ENCODE measurements at places on chromosomes 4 and X.

DNA sequence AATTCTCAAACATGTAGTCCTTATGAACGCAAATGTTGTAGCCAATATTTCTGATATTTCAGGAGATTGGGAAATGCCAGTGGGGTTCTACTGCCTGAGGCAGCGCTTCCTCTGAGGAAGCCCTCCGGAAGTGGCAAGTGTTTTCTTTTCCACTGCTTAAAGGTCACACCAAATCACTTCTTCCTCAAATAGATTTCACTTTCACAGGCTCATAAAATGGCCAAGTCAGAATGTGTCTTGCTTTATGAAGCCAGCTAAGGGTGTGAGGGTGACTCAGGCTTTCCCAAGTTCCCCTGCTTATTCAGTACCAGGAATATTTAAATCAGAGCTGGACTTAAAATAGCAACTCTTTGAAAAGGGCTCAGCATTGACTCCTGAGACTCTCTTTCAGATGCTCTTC lies 514.2 kb upstream of the DIPK2B start:
- DNase-seq = no peak

- no peak for DNase-seq
Observed at GRCh38 chr4:26248647-26249046, 72.2 kb upstream of the RBPJ start.

DNA sequence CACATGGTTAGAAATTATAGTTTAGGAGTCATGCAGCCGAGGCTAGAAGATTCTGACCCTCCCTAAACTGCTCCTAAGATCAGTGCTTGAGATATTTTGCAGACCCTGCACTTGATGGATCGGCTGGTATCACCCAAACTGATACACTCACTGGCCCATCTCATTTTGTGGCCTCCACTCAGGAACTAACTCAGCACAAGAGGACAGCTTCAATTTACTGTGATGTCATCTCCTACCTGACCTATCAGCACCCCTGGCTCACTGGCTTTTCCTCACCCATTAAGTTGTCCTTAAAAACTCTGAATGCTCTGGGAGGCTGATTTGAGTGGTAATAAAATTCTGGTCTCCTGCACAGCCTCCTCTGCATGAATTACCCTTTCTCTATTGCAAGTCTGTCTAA lies 450.9 kb downstream of the PCDH10 start:
- no peak for DNase-seq

GRCh38 chr4:139817657-139818452 lies 152.2 kb downstream of the MGST2 start:
- no peak for DNase-seq

- no peak for DNase-seq
Observed at GRCh38 chr4:186724864-186725468, 1.3 kb upstream of the FAT1 start.

DNA sequence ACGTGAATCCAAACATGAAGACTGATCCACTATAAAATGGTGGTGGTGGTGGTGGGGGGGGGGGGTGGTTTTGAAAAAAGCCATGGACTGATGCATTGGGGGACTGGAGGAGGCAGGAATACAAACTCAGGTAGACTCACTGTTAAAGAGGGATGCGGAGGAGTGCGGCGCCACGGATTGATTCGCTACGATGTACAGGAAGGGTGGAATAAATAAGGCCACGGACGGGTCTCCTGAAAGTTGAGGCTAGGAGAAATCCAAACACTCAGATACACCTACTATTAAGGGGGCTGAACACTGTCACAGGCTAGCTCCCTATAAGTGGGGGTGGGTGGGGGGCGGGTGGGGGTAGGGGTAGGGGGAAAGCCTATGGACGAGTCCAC lies 591 bp downstream of the ELK1 start:
- no peak for DNase-seq

GRCh38 chrX:65587616-65588526 lies 53.3 kb upstream of the LAS1L start:
- DNase-seq = no peak

DNA sequence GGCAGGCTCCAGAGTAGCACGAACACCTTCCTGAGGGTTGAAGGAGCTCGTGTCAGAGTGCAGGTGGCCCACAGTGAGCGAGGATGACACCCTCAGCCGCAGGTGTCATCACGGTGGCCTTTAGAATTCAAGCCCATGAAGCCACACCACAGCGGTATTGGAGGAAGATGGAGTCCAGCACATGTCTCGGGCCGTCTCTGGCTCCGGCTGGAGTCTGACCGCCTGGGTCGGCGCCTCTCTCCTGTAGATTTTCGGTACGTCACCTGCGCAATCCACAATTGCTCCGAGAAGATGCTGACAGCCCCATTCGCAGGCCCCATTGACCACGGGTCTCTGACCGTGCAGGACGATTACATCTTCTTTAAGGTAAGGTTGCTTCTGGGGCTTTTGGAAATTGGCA lies 229.4 kb upstream of the PSAPL1 start:
- DNase-seq = no peak

- no peak for DNase-seq
Observed at GRCh38 chrX:133868682-133869081, 116.7 kb downstream of the GPC3 start.

DNA sequence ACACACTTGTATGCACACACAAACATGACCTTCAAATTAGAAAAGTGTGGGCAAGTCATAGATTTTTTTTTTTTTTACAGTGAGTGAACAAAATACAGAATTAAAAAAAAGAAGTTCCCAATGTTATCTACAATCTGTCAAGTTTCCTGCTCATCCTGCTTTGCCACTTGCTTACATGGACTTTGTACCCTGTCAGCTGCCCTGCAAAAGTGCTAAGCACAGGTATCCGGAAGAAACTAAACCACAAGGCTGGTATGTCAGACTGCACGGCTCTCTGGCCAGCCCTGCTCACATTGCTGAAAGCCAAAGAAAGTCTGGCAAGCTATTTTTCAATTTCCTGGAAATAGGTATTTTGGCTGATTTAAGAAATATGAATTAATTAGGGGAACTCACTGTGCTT lies 38.9 kb upstream of the BCLAF3 start:
- no peak for DNase-seq

- DNase-seq = no peak
Observed at GRCh38 chr4:134650461-134650860, 448.9 kb upstream of the PABPC4L start.

DNA sequence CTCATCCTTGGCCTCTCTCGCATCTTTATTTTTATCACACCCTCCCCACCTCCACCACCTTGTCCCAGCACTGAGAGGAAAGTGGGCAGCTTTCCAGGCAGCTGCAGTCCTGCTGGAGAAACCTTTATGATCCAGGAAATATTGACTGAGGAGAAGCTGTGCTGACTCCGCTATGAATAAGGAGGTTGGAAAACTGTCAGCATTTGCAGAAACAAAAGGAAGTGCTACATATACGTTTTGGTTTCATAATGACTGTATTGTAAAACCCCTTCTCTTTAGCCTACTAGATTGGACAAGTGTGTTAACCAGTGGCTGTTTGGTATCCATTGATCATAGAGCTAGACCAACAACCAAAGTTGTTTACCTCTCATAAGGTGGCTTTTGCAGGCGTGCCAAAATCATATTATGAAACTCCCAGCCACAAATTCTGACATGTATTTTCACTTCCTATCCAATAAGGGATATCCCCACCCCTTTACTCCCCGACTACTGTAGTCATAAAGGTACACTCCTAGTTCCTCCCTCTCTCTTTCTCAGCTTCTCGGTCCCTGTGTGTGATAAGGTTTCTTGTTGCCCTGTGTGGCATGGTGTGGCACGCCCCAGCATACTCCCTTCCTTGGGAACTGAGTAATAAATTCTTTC lies 88.4 kb downstream of the GPR143 start:
- no peak for DNase-seq

GRCh38 chr4:19993242-19993641 lies 258.5 kb upstream of the SLIT2 start:
- DNase-seq = no peak

DNA sequence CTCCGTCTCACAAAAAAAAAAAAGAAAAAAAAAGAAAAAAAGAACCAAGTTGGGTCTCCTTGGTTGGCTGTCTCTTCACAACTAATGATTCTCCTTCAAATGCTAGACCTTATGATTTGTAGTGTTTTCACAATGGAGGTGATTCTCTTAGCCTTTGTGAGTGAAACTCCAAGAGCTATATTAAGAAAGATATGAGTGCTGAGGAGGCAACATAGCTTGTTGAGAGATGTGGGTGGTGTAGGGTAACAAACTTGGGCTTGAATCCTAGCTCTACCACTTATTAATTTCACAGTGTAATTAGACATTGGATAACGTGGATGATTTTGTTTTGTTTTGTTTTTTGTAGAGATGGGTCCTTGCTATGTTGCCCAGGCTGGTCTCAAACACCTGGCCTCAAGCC lies 10.4 kb upstream of the SEPTIN11 start:
- no peak for DNase-seq

DNA sequence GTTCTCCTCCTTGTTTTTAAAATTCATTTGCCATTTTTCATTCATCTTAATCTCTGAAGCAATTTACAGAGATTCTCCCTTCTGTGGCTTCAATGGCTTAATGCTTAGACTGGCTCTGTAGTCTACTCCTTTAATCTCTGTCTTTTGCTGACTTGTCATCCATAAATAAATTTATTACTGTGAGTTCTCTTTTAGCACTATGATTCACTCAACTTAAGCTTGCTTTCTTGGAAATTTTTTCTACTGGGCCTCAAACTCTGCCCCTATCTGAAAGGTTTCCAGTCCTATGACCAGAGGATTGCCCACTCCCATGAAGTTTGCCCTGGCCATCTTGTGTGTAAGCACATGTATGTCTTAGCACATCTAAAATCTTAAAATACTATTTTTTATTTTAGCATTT lies 251.1 kb downstream of the DCLK2 start:
- DNase-seq = no peak

GRCh38 chr4:94871644-94872305 lies 114.0 kb downstream of the BMPR1B start:
- DNase-seq = no peak

- no peak for DNase-seq
Observed at GRCh38 chr4:152340818-152341217, 195.1 kb downstream of the FBXW7 start.

GRCh38 chr4:71303850-71304249 lies 35.0 kb upstream of the SLC4A4 start:
- no peak for DNase-seq

- DNase-seq = no peak
Observed at GRCh38 chr4:98599617-98600205, 58.7 kb downstream of the TSPAN5 start.

DNA sequence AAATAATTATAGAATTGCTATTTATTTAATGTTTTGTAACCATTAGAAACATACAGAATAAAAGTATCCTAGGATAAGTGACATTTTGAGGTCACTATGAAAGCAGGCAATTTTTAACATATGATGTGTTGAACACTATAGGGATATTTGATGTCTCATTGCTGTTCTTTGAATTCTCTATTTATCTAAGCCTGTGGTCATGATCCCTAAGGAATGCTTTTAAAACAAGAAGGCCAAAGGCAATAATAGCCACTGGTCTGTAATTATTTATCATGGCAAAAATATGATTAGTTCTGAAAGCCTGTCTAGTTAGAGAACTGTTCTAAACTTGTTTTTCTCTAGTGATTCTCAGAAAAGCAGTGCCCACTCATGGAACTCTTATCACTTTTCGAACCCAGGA lies 186.6 kb downstream of the RPA4 start:
- no peak for DNase-seq

DNA sequence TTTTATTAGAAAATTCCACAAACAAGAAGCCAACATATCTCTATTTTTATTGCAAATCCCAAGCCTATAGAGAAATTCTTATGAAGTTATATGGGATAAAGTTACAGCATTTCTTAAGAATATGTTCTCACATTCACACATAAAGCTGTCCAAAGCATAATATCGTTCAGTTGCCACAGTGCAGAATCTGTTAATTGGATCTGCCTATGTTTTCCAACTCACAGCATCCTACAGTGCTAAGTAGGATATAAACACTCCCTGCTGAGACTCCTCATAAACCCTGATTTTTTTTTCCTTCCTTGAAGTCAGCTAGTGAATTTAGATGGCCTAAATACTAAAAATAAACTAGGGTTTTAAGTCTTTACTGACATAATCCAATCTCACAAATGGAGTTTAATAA lies 307.9 kb downstream of the PDGFC start:
- no peak for DNase-seq

- DNase-seq = no peak
Observed at GRCh38 chr4:19534159-19534558, 717.5 kb upstream of the SLIT2 start.

DNA sequence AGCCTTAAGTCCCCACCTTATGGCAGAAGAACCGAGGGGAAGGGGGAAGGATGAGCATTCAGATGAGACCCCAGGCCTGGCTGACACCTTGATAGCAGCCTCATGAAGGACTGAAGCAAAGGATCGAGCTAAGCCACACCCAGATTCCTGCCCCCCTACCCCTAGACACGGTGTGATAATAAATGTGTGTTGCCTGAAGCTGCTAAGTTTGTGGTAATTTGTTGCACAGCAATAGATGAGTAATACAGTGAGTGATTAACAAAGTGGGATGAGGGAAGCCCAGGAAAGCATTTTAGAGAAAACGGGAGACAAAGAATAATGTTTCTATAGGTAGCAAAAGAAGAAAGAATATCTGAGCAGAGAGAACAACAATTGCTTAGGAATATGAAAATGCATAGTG lies 404.2 kb downstream of the MID1IP1 start:
- DNase-seq = no peak

DNA sequence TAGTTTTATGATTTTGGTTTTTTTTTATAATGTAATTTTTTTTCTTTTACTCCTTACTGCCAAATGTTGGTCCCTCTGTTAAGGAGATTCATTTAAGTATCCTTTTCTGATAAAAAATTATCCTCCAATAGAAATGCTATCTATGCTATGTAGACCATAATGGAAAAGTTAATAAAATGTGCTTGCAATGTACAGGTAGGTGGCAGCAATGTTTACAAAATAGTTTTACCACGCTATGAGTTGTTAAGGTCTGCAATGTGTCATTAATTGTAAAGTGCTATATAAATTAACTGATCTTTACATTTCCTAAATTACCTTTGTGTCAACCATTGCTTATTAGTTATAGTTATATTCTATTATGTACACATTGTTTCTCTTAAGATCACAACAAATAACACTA lies 3.8 kb upstream of the CENPC start:
- DNase-seq = no peak

DNA sequence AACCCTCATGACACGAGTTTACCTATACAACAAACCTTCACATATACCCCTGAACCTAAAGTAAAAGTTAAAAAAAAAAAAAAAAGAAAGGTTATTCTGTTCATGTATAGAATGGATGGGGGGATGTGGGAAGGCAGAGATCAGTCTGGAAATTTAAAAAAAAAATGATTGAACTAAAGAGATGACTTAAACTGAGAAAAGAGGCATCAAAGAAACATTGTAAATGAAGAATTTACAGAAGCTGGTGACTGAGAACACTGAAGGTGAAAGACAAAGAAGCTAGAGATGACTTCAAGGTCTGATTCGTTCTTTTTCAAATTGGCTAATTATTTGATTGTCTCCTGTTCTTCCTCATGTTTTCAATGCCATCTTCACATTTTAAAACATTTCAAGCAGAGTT lies 12.8 kb upstream of the ABCG2 start:
- no peak for DNase-seq

DNA sequence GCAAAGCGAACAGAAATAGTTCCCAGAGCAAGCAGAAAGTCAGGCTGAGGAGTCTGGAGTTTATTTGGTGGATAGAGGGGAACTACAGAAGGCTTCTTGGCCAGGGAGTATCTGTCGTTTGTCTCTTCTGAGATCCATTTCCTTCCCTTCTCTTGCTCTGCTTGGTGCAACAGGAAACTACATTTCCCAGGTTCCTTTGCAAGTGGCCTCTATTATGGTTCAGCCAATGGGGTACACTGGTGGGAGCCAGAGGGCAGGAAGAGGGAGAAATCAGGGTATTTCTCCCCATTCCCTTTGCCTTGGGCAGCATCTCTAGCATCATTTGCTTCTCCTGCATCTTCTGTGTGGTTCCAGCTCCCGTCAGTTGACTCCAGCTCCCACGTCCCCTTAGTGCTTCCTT lies 142.1 kb downstream of the BCOR start:
- DNase-seq = no peak
